ENCODE measurements at places on chromosomes 12 and 14. TPM values are rescaled to one million over a fixed set of nuclear protein-coding genes. Genes with fewer than 3 reads are reported as not detected.

DNA sequence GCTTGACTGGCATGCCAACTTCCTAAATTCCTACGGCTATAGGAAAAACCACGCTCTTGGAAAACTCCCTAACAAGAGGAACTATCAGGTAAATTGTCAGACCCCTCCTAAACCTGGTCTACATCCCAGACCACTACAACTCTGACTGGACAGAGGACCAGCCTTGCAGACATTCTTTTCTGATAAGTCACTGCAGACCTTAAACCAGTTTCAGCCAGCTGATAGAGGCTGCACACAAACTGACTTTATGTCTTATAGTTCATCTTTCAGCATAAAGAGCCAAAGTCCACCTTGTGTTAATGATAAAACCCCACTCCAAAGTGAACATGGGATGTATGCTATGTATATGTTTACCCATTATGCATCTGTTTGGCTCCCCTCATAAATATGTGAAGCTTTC is 166.6 kb downstream of the KTN1 start:
- no peak overlapping the region for H3K4me3 ChIP-seq
- H3K36me3 ChIP-seq: no peaks in the 10 kb centered on the region
- H3K27me3 ChIP-seq: no peaks in the 10 kb centered on the region

DNA sequence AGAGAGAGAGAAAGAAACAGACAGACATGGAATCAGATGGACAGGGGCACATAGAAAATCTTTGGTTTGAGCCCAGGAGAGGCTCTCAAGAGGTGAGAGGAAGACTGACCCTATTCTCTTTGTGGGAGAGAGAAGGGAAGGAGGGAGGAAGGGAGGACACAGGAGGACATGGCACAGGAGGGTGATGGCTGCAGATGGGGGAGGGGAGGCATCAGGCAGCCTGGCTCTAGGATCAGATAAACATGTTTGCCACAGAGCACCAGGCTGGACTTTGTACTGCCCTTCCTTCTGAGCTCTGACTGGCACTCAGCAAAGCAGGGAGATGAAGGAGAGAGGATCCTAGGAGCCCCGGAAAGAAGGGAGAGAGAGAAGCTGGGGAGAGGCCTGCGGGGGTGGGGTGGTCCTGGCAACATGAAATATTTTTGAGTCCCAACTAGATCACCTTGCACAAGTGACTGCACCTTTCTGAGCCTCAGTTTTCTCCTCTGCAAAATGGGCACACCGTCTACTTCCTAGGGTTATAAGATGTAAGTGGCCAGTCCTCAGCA is 6.1 kb downstream of the HNF1A start:
- no peak overlapping the region for H3K4me3 ChIP-seq
- no peaks in the 10 kb centered on the region for H3K36me3 ChIP-seq
- peaks cover 2% of the 10 kb centered on the region for H3K27me3 ChIP-seq

DNA sequence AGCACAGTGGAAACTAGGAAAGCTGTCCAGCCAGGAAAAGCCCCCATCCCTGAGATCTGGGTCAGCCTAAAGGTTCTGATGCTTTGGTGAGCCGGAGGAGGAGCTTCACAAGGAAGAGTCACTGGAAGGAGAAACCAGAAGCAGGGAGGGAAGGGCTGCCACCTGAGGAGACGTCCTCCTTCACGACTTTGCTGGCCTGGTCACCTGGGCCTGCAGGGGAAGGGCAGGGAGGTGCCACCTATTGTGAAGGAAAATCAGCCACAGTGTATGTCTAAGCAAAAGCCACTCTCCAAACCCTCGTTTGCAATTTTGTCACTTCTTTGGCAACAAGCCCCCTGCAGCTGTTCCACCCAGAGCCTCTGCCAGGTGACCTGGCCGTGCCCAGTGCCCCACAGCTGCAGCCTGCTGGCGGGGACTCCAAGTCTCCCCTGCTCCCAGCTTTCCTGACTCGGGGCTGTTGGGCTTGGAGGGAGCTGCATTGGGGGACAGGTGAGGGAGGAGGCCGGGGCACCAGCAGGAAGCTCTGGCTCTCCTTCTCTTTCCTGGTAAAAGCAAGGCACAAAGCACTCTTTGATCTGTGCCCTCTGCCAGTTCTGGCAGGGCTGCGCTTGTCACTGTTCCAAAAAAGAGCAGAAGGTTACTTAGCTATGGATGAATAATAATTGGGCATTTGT is 120.9 kb upstream of the BCL2L14 start:
- H3K27me3 ChIP-seq: no peaks in the 10 kb centered on the region
- H3K36me3 ChIP-seq: no peaks in the 10 kb centered on the region
- no peak overlapping the region for H3K4me3 ChIP-seq
- DNase-seq: no peak
- H3K27ac ChIP-seq: no peak overlapping the region

GRCh38 chr14:63981569-63981968 is 128.8 kb downstream of the SYNE2 start:
- no peaks in the 10 kb centered on the region for H3K27me3 ChIP-seq
- no peaks in the 10 kb centered on the region for H3K36me3 ChIP-seq
- H3K27ac ChIP-seq: no peak overlapping the region
- no peaks in the 10 kb centered on the region for H3K4me1 ChIP-seq
- no peak for DNase-seq
- no peak overlapping the region for H3K4me3 ChIP-seq

- H3K4me1 ChIP-seq: peaks cover 5% of the 10 kb centered on the region
- H3K27ac ChIP-seq: no peak overlapping the region
- no peak overlapping the region for H3K4me3 ChIP-seq
- H3K36me3 ChIP-seq: no peaks in the 10 kb centered on the region
- H3K27me3 ChIP-seq: no peaks in the 10 kb centered on the region
- no peak for DNase-seq
Observed at GRCh38 chr12:105596731-105597130, 266.2 kb downstream of the C12orf75 start.

DNA sequence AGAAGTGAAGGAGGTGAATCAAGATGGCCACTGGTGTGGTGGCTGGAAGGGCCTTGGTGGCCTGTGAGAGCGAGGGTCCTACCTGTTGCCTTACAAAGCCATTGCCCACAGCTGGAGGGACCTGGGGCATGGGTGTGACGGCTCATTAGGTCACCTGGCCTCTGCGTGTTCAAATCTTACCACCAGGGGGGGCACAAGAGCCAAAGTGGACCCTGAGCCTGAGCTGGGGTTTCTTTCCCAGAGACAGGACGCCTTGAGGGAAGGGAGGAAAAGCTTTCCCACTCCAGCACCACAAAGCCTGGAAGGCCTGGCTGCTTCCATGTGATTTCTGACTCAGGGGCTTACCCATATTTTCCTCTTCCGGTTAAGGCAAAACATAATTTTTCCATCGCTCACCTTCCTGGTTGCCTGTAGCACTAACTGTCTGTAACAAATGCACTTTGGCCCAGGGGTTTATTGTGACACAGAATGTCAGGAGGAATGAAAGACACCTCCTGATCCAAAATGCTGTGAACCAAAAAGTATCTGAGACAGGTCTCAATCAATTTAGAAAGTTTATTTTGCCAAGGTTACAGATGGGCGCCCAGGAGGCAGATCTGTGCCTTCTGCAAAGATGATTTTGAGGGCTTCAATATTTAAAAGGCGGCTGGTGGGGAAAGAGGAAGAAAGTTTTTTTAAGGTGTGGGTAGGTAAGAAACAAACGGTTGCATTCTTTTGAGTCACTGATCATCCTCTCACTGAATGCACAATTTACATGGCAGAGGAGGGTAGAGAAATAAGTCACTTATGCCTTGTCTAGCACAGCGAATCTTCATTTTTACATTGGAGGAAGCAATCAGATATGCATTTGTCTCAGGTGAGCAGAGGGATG is 4.3 kb upstream of the CD9 start:
- no peak overlapping the region for H3K4me3 ChIP-seq
- DNase-seq: peak; percentile 93
- H3K36me3 ChIP-seq: no peaks in the 10 kb centered on the region
- H3K27ac ChIP-seq: peak overlapping the region; percentile 27
- no peaks in the 10 kb centered on the region for H3K27me3 ChIP-seq

GRCh38 chr14:64878837-64879634 is 671 bp downstream of the SPTB start:
- peak overlapping the region; percentile 53 for H3K4me3 ChIP-seq
- peak overlapping the region; percentile 80 for H3K27ac ChIP-seq
- H3K4me1 ChIP-seq: peaks cover 30% of the 10 kb centered on the region
- DNase-seq: peak; percentile 6
- no peaks in the 10 kb centered on the region for H3K27me3 ChIP-seq
- H3K36me3 ChIP-seq: no peaks in the 10 kb centered on the region

- H3K27ac ChIP-seq: peak overlapping the region; percentile 91
- no peaks in the 10 kb centered on the region for H3K36me3 ChIP-seq
- H3K4me3 ChIP-seq: no peak overlapping the region
- DNase-seq: no peak
Observed at GRCh38 chr14:104731320-104732294, 7.6 kb downstream of the ADSS1 start.

- no peaks in the 10 kb centered on the region for H3K4me1 ChIP-seq
- no peaks in the 10 kb centered on the region for H3K27me3 ChIP-seq
- DNase-seq: no peak
- no peak overlapping the region for H3K4me3 ChIP-seq
- no peaks in the 10 kb centered on the region for H3K36me3 ChIP-seq
Observed at GRCh38 chr14:33412450-33412849, 473.8 kb downstream of the NPAS3 start.

GRCh38 chr14:51554953-51555352 is 96.8 kb upstream of the FRMD6 start:
- no peak overlapping the region for H3K27ac ChIP-seq
- no peaks in the 10 kb centered on the region for H3K36me3 ChIP-seq
- H3K4me3 ChIP-seq: no peak overlapping the region
- no peaks in the 10 kb centered on the region for H3K27me3 ChIP-seq
- H3K4me1 ChIP-seq: no peaks in the 10 kb centered on the region
- no peak for DNase-seq

GRCh38 chr14:23644919-23645336 is 8.8 kb downstream of the DHRS2 start:
- DNase-seq: no peak
- H3K4me1 ChIP-seq: no peaks in the 10 kb centered on the region
- no peak overlapping the region for H3K4me3 ChIP-seq
- no peak overlapping the region for H3K27ac ChIP-seq

- DNase-seq: no peak
- H3K4me3 ChIP-seq: no peak overlapping the region
- H3K4me1 ChIP-seq: no peaks in the 10 kb centered on the region
- H3K27me3 ChIP-seq: no peaks in the 10 kb centered on the region
Observed at GRCh38 chr12:86148612-86149011, 107.6 kb downstream of the MGAT4C start.

DNA sequence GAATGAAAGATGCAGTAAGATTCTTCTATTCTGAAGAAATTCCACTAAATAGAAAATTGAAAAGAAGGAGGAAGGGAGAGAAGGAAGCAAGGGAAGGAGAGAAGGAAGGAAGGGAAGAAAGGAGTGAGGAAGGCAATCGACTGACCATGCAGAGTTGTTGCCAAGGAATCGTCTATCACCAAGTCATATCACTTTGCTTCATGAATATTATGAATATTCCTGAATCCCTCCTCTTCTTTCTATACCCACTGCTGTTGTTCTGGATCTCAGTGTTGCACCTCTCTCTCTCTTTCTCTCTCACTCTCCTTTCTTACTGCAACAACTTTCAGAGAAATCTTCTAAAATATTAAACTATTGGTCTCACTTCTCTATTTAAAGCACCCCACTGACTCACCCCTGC is 222.4 kb downstream of the IPO8 start:
- H3K36me3 ChIP-seq: no peaks in the 10 kb centered on the region
- no peak for DNase-seq

DNA sequence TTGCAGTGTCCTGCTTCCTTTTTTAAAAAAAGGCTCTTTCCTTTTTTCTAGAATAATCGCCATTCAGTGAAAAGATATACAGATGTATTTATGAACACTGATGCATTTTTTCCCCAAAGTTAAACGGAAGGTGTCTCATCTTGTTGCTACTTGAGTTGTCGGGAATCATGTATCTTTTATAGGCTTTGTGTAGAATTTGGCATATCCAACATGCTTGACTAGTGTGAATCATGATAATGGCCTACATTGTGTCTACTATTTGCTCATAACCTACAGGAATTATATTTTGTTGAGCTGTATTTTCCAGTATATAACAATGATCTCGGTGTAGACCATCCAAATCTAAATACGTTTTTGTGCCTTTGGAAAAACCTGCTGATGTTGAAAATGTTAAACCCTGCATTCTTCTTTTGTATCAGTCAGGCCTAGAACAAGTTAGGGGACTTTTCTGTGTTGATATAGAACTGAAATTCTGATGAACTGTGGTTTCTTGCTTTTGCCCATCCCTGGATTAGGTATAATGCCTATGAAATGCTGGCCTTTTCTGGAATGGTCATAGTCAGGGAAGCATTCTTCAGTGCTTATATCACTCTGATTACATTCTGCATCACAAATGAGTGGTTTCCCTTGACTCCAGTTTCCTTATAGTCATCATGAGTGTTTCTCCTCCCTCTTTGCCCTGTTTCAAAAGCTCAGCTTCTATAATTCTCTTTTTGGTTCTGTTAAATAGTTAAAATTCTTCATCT is 10.8 kb downstream of the BMAL2 start:
- no peaks in the 10 kb centered on the region for H3K4me1 ChIP-seq
- no peaks in the 10 kb centered on the region for H3K27me3 ChIP-seq
- DNase-seq: no peak
- H3K27ac ChIP-seq: no peak overlapping the region
- H3K36me3 ChIP-seq: no peaks in the 10 kb centered on the region

- peaks cover 19% of the 10 kb centered on the region for H3K27me3 ChIP-seq
- no peaks in the 10 kb centered on the region for H3K36me3 ChIP-seq
- H3K27ac ChIP-seq: no peak overlapping the region
- H3K4me3 ChIP-seq: no peak overlapping the region
- DNase-seq: no peak
Observed at GRCh38 chr12:1814266-1814665, 6.1 kb upstream of the LRTM2 start.

- no peaks in the 10 kb centered on the region for H3K27me3 ChIP-seq
- H3K4me3 ChIP-seq: no peak overlapping the region
- H3K4me1 ChIP-seq: no peaks in the 10 kb centered on the region
- no peak overlapping the region for H3K27ac ChIP-seq
- no peaks in the 10 kb centered on the region for H3K36me3 ChIP-seq
Observed at GRCh38 chr12:18897823-18898222, 159.9 kb downstream of the CAPZA3 start.

DNA sequence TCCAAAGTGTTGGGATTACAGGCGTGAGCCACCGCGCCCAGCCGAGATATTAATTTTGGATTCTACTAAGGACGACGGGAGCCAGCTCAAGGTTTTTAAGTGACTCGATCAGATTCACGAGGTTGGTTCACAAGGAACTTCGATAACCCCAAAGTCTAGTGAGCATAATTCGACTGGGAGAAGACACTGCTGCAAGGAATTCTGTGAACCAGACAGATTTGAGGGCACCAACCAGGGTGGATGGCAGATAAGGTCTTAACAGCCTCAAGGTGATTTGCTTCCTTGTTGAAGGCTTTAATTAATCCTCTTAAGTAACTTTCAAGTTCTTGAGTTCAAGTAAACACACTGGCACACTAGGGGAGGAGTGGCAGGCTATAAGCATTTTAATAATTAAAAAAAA is 1.1 kb upstream of the KLHDC2 start:
- no peaks in the 10 kb centered on the region for H3K27me3 ChIP-seq
- H3K36me3 ChIP-seq: peaks cover 4% of the 10 kb centered on the region
- peaks cover 35% of the 10 kb centered on the region for H3K4me1 ChIP-seq

GRCh38 chr12:11863988-11864387 is 206.8 kb upstream of the BCL2L14 start:
- H3K4me1 ChIP-seq: peaks cover 57% of the 10 kb centered on the region
- peaks cover 16% of the 10 kb centered on the region for H3K36me3 ChIP-seq
- peak; percentile 50 for DNase-seq
- H3K4me3 ChIP-seq: peak overlapping the region; percentile 6
- H3K27me3 ChIP-seq: no peaks in the 10 kb centered on the region
- peak overlapping the region; percentile 87 for H3K27ac ChIP-seq

PGF gene
- total RNA-seq: 2.1 TPM

ZDHHC22 gene
- not detected for total RNA-seq

FBLN5 gene
- total RNA-seq: 60.7 TPM

SLC41A2 gene
- total RNA-seq: 9.2 TPM

PROX2 gene
- not detected for total RNA-seq

Measured in heart right ventricle (tissue), 16 donors.